ENCODE measurements at places on chromosomes 1 and 21.

DNA sequence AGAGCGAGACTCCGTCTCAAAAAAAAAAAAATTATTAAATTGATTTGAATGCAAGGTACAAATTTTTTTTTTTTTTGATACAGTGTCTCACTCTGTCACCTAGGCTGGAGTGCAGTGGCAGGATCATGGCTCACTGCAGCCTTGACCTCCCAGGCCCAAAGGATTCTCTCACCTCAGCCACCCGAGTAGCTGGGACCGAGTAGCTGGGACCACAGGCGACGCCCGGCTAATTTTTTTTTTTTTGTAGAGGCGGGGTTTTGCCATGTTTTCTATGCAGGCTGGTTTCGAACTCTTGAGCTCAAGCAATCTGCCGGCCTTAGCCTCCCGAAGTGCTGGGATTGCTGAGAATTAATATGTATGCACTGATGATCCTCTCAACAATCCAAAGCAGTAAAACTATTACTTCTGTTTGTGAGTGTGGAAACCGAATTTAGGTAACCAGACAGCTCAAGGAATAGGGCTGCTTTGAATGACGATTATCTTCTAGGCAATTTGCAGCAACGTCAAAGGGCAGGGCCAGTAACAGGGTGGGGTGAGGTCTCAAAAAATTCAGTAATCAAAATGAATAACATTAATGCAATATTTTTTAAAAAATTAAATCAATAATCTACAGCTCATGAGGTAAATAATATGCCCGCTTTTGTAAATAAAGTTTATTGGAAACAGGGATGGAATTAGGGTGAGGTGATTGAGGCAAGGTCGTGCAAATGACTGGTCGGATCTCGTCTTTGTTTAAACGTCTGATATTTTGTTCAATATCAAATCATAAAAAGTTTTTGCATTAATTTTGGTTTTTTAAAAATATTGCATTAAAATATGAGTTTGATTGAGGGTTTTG, 1.2 kb downstream of the CLSPN start:
- H3K27ac ChIP-seq: no peak overlapping the region
- DNase-seq: no peak
- H3K4me3 ChIP-seq: peak overlapping the region; percentile 83
- H3K4me1 ChIP-seq: peaks cover 4% of the 10 kb centered on the region

GRCh38 chr1:44036409-44037139, 5.3 kb upstream of the SLC6A9 start:
- no peaks in the 10 kb centered on the region for H3K27me3 ChIP-seq
- DNase-seq: peak; percentile 61
- H3K27ac ChIP-seq: no peak overlapping the region
- no peak overlapping the region for H3K4me3 ChIP-seq

GRCh38 chr21:16154951-16155635, 425.3 kb downstream of the USP25 start:
- no peaks in the 10 kb centered on the region for H3K27me3 ChIP-seq
- H3K4me1 ChIP-seq: no peaks in the 10 kb centered on the region
- no peak overlapping the region for H3K4me3 ChIP-seq
- no peak overlapping the region for H3K27ac ChIP-seq
- H3K36me3 ChIP-seq: no peaks in the 10 kb centered on the region

- H3K27me3 ChIP-seq: no peaks in the 10 kb centered on the region
- H3K4me1 ChIP-seq: peaks cover 3% of the 10 kb centered on the region
- DNase-seq: no peak
- peaks cover 18% of the 10 kb centered on the region for H3K36me3 ChIP-seq
- no peak overlapping the region for H3K4me3 ChIP-seq
Observed at GRCh38 chr1:224411766-224412165, 22.8 kb downstream of the WDR26 start.

DNA sequence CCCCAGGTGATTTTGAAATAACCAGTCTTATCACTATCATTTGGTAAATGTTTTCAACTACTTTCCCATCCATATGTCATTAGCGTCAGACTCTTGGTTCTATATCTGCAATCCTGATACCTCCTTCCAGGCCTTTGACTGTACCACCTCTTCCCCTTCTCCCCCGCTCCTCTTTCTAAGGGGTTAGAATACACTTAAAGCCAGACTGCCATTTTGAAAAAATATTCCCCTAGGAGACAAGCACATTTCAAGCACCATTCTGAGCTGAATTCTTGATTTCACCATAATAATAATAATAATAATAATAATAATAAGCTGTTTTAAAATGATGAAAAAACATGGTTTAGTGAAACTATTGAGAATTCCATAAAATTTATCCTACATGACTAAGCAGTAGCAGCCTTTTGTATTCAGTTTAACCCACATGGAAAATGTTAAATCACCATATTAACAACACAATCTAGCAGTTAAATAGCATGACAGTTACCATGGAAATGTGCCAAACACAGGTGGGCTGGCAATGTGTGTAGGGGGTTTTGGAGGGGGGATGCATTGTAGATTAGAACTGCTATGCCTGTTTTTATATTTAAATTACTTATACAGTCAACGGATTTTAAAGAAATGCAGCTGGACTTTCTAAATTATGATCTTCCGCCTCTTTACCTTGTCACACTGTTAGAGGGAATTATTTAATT, 480.2 kb upstream of the DEPDC1 start:
- H3K36me3 ChIP-seq: no peaks in the 10 kb centered on the region
- no peaks in the 10 kb centered on the region for H3K4me1 ChIP-seq
- no peak overlapping the region for H3K4me3 ChIP-seq
- no peak overlapping the region for H3K27ac ChIP-seq

DNA sequence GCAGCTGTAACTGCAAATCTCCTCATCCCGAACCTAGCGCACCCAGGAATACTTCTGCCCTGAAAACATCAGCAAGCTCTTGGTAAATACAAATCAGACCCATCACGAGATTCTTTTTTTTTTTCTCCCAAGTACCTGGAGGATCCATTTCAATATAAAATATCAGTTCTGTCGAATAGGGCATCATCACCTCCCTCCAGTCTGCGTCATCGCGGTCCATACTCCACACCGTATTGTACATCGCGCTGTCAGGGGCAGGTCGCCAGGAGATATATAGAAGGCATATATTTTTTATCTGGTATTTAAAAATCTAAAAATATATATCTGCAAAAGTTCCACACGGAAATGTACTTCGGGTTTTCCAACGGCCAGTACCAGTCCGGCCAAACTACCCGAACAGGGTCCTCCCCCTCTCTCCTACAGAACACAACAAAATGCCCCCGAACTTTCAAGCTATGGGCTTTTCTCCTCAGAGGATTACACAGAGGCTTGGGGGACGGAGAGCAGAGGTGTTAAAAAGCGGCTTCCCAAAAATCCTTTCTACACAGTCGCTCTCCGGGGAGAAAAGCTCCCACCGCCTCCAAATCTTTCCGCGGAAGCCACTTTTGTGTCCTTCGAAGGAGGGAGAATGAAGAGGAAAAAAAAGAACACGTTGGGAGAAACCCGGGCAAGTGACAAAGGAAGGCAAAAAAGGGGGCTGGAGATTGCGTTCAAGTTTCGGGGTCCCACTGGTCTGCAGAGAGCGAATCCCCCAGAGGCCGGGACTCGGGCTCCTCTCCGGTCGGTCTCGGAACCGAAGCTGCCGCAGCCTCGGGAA, 509 bp downstream of the PIK3R3 start:
- H3K36me3 ChIP-seq: no peaks in the 10 kb centered on the region
- peak overlapping the region; percentile 69 for H3K27ac ChIP-seq
- DNase-seq: no peak
- H3K4me1 ChIP-seq: peaks cover 12% of the 10 kb centered on the region

DNA sequence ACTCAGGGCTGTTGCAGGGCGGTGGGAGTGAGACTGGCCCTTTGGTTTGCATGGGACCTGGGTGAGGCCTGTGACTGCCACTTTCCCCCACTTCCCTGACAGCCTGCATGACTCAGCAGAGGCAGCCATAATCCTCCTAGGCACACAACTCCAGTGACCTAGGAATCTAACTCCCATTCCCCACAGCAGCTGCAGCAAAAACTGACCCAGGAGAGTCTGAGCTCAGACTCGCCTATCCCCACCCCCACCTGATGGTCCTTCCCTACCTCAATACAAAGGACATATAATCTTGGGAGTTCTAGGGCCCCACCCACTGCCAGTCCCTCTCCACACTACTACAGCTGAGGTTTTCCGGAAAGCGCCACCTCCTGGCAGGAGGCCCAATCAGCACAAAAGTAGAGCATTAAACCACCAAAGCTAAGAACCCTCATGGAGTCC, 26.7 kb downstream of the NDC1 start:
- H3K27ac ChIP-seq: no peak overlapping the region
- H3K4me1 ChIP-seq: peaks cover 2% of the 10 kb centered on the region
- H3K27me3 ChIP-seq: no peaks in the 10 kb centered on the region
- no peak overlapping the region for H3K4me3 ChIP-seq

- peaks cover 3% of the 10 kb centered on the region for H3K27me3 ChIP-seq
- H3K4me3 ChIP-seq: no peak overlapping the region
- DNase-seq: no peak
- no peak overlapping the region for H3K27ac ChIP-seq
Observed at GRCh38 chr1:147336291-147336690, 93.8 kb downstream of the CHD1L start.

DNA sequence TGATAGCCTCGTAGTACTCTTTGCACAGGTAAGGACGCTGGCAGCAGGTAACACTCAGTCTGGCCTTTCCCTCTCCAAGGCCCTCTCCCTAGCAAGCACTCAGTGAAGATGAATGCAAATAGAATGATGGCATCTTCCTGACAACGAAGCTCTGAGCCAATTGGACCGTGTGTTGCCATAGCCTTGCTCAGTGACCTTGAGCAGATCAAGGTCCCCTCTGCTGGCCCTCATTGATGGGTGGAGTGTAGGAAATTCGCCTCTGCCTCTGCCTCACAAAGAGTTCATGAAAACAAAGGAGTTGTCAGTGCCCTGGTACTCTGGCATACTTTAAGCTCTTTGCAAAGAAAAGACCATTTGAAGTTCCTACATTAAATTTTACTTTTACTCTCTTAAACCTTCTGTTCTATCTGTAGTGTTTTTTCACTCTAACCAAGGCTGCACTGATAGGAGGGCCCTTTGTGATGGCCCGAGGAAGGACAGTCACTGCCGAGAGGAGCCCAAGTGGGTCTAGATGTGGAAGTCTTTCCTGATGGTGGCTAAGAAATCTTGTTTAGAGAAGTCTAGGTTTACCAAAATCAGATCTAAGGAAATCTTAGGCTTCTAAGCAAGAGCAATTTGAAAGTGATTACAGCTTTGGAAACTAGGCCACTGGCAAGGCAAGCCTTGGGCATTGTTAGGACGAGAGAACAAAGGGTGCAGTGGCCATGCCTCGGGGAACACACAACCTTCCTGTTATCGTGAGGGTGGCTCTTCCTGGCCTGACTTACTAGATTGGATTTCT, 38.2 kb downstream of the SMYD2 start:
- no peak for DNase-seq
- no peaks in the 10 kb centered on the region for H3K27me3 ChIP-seq
- H3K36me3 ChIP-seq: peaks cover 17% of the 10 kb centered on the region
- H3K27ac ChIP-seq: no peak overlapping the region
- peaks cover 7% of the 10 kb centered on the region for H3K4me1 ChIP-seq

GRCh38 chr1:160189649-160190625, at the start of gene CASQ1:
TSS of gene CASQ1 (plus strand) at chr1:160190575. CDS start at chr1:160190752, 177 bp downstream.
- no peak within 1 kb of the TSS for H3K27ac ChIP-seq
- no peak for DNase-seq
- H3K4me1 ChIP-seq: no peaks in the 10 kb centered on the region
- H3K36me3 ChIP-seq: no peaks in the 10 kb centered on the region
- peaks cover 9% of the 10 kb centered on the region for H3K27me3 ChIP-seq

DNA sequence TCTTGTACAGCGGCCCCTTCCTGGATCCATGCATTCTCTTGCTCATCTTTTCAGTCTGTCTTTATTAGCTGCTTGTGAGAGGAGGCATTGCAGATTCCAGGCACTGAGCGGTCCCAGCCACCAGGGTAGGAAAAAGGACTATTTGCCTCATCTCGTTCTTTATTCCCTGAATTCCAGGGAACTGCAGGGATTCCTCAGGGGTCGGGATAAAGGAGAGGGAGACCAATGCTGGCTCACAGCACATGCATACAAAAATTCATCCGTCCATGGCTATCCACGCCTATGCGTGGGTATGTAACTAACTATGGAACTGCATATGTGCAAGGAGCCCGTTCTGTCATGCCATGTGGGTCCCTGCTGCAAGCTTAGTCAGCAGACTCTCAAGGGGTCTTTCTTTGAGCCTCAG, 879 bp upstream of the PLPPR5 start:
- no peak for DNase-seq
- H3K4me3 ChIP-seq: peak overlapping the region; percentile 49
- no peaks in the 10 kb centered on the region for H3K36me3 ChIP-seq
- H3K4me1 ChIP-seq: no peaks in the 10 kb centered on the region

- no peak for DNase-seq
- no peaks in the 10 kb centered on the region for H3K4me1 ChIP-seq
- no peak overlapping the region for H3K27ac ChIP-seq
Observed at GRCh38 chr1:98929437-98929836, 75.2 kb downstream of the PLPPR5 start.

- no peaks in the 10 kb centered on the region for H3K27me3 ChIP-seq
- no peak overlapping the region for H3K27ac ChIP-seq
- DNase-seq: no peak
- no peak overlapping the region for H3K4me3 ChIP-seq
- H3K36me3 ChIP-seq: peaks cover 2% of the 10 kb centered on the region
Observed at GRCh38 chr21:29470397-29470796, 171.7 kb downstream of the BACH1 start.

- H3K27me3 ChIP-seq: no peaks in the 10 kb centered on the region
- no peaks in the 10 kb centered on the region for H3K4me1 ChIP-seq
- no peak for DNase-seq
- H3K4me3 ChIP-seq: no peak overlapping the region
- no peak overlapping the region for H3K27ac ChIP-seq
Observed at GRCh38 chr21:32331444-32332305, 33.0 kb downstream of the MRAP start.

DNA sequence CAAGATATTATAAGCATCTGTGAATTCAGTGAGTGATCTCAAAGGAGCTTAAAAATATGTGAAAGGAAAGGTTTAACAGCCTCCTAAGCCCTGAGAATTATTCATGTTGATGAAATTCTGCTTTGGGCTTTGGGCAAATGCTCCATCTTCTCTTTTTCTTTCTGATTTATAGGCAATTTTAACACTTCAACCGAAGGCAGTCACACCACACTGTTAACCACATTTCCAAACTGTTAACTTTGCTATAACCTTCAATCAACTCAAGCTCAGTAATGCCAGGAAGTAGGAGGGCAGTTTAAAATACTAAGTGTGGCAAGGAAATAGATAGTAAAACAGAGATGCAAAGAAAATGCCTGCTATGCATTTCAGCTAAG, 54.4 kb upstream of the NEK7 start:
- no peaks in the 10 kb centered on the region for H3K36me3 ChIP-seq
- no peak overlapping the region for H3K4me3 ChIP-seq
- DNase-seq: no peak
- no peaks in the 10 kb centered on the region for H3K4me1 ChIP-seq
- H3K27ac ChIP-seq: no peak overlapping the region
- H3K27me3 ChIP-seq: peaks cover 5% of the 10 kb centered on the region

- no peaks in the 10 kb centered on the region for H3K4me1 ChIP-seq
- no peaks in the 10 kb centered on the region for H3K27me3 ChIP-seq
- no peak overlapping the region for H3K27ac ChIP-seq
- no peak for DNase-seq
- no peak overlapping the region for H3K4me3 ChIP-seq
Observed at GRCh38 chr1:111731956-111732355, 7.2 kb downstream of the INKA2 start.

Measured in memory B cell (primary cell).